ENCODE measurements at places on chromosomes 4 and X.
A peak's percentile ranks its signal among the peaks of the same experiment; 100 is the strongest.

- DNase-seq = no peak
Measured at GRCh38 chrX:53316111-53316859, 34.9 kb upstream of the IQSEC2 start.

DNA sequence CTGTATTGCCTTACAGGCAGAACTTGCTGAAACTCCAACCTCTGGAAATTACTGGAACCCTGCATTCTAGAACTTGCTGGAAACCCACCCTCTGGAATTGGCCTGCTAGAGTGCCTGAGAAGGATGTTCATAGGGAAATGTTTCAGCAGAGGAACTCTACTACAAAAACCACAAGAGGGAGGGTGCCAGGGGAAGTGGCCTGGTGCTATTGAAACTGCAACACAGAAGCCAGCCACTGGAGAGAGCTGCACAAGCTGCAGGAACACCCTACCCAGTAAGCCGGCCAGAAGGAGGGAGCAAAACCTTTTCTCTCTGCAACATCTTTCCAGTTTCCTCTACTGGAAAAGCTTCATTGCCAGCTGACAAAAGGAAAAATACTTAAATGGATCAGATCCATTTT is 2.5 kb upstream of the BRWD3 start:
- DNase-seq = no peak

DNA sequence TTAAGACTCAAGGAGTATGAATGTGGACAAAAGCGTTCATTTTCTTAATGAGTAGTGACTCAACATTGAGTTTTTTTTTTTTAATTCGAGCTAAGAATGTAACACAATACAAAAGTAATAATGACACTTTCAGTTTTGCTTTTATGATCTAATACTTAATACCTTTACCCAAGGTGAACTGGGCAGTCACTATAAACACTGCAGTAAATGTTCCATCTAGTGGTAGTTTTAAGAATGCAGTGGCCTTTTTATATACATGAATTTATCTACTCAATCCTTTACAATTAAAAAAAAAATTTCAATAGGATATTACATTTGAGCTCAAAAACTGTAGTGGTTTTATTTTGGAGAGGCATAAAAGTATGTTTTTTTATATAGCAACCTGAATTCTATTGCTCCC is 33.9 kb downstream of the PDK3 start:
- DNase-seq = no peak

GRCh38 chr4:27276307-27277073 is 415.8 kb downstream of the STIM2 start:
- DNase-seq = no peak

DNA sequence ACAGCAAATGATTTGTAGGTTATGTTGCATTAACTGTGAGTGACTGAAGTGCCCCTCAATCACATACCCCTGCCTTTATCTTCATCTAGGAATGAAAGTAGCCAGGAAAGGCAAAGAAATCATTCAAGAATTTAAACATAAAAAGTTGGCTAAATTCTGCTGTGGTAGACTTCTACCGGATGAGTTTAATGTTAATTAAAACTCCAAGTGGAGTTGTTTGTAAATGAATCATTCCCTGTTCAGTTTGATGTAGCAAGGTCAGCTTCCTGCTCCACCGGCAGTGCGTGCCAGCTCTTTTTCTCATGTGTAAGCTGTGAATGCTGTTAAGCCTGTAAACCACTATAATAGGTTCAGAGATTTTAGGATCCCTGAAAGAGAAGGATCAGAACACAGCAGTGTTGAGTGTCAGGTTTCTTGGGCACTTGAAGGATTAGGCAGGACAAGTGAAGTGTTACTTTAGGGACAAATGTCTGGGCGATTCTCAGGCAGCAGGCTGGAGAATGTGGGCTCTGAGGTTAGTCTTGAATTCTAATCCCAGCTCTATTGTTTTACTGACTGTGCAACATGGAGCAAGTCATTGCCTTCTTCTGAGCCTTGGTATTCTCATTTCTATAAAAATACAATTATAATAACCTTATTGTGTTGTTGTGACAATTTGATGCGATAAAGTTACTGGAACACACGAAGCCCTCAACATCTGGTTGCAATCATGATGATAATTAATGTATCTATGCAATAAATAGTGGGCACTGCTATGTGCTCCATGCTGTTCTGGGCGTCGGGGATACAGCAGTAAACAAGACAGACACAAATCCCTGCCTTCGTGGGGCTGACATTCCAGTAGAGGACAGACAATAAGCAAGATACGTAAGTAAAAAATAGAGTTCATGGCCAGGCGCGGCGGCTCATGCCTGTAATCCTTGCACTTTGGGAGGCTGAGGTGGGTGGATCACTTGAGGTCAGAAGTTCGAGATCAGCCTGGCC is 112.0 kb downstream of the SHROOM3 start:
- no peak for DNase-seq

DNA sequence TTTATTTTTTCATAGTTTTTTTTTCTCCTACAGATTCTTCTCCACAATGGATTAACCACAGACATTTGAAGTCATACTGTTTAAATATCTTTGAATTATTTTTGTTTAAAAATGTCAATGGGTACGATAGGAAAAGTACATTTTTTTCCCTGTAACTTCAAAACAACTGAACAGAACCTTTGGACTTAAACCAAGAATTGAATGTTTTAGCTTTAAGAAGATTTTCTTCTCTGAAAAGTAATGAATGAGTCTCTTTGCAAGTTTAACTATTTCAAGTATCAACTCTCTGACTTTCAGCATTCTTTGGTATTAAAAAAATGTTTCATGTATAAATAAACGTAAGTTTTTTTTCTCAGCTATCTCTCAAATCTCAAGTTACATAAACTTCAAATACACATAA is 364.3 kb downstream of the FBXO8 start:
- no peak for DNase-seq

DNA sequence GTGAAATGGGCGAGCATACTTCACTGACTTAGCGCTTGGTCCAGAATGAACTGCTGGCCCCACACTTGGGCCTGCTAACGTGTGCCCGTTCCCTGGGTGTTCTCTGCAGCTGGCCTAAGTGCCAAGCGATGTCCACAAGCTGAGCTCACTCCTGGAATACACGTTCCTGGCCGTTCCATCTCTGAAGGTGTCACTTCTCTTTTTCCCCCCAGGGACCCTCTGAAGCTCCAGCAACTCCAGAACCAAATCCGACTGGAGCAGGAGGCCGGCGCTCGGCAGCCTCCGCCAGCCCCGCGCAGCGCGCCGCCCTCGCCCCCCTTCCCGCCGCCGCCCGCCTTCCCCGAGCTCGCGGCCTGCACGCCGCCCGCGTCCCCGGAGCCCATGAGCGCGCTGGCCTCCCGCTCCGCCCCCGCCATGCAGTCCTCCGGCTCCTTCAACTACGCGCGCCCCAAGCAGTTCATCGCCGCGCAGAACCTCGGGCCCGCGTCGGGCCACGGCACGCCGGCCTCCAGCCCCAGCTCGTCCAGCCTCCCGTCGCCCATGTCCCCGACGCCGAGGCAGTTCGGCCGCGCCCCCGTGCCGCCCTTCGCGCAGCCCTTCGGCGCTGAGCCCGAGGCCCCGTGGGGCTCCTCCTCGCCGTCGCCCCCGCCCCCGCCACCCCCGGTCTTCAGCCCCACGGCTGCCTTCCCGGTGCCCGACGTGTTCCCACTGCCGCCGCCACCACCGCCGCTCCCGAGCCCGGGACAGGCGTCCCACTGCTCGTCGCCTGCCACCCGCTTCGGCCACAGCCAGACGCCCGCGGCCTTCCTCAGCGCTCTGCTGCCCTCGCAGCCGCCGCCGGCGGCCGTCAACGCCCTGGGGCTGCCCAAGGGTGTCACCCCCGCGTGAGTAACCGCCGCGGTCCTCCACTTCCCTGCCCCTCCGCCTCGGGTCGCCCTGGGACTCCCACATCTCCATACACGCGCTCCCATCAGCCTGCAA is 132.3 kb downstream of the CBR4 start:
- DNase-seq = no peak

GRCh38 chrX:25012793-25013631 is 2.8 kb downstream of the ARX start:
- DNase-seq = no peak

- no peak for DNase-seq
Measured at GRCh38 chrX:44621078-44621477, 78.4 kb upstream of the FUNDC1 start.

GRCh38 chr4:6925357-6925836 is 15.8 kb downstream of the TBC1D14 start:
- no peak for DNase-seq

DNA sequence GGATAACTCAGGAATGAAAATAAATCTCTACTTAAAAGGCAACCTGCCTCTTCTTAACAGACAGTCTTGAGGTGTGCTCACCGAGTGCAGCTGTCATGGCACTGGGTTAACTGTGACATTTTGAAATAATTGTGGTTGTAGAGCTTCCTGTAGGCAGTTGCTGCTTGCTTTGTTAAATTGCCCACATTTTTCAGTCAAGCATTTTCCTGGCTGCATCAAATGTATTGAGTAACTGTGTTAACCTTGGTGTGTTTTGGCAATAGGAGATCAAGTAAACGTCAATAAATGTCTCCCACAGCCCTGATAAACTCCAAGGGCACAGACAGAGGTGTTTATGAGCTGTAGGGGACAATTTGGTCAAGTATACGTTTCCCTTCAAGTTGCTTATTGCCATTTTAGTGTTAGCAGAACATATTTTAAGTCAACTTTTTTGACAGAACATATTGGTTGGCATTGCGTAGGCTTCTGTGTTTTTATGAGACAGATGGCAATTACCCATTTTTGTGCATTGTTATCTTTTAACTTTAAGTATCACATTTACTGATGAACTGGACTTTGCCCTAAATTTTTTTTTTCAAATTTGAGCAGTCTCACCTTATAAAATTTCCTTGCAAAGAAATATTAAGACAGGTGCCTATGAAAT is 527.4 kb downstream of the C4orf33 start:
- no peak for DNase-seq

- no peak for DNase-seq
Measured at GRCh38 chr4:97003715-97004114, 1139.6 kb downstream of the STPG2 start.

- DNase-seq = peak; percentile 37
Measured at GRCh38 chrX:65596270-65597034, 61.9 kb upstream of the LAS1L start.

GRCh38 chr4:14096396-14096965 is 469.0 kb upstream of the BOD1L1 start:
- DNase-seq = no peak

GRCh38 chr4:95386410-95386809 is 162.4 kb downstream of the UNC5C start:
- DNase-seq = no peak

- no peak for DNase-seq
Measured at GRCh38 chrX:49251325-49251724, 13.2 kb downstream of the FOXP3 start.

DNA sequence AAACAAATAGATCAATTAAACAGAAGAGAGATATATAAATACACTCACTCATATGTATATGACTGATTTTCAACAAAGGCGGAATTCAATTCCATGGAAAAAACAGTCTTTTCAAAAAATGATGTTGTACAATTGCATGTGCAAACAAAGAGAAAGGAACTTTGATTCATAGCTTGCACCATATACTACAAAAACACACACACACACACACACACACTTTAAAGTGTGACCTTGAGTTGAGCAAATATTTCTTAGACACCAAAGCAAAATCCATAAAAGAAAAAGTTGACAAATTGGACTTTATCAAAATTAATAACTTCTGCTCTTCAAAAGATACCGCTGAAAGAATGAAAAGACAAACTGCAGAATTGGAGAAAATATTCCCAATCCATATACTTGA is 168.8 kb downstream of the EVC2 start:
- no peak for DNase-seq

DNA sequence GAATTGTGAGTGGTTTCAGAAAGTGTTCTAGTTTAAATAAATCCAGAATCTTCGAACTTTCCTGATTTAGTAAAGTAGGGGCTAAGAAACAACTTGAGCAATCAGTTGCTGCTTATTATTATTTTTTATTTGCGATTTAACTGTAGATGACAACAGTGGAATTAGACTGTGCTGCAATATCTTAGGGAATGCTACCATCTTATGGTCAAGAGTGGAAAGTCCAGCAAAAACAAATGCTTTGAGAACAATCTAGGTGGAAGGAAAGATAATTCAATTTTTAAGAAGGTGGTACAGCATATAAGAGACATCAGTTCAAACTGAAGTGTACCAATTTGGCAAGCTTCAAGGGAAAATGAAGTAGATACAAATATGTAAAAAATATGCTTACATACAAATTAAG is 73.3 kb downstream of the CYLC1 start:
- no peak for DNase-seq

GRCh38 chr4:46450556-46450955 is 60.6 kb upstream of the GABRA2 start:
- no peak for DNase-seq

GRCh38 chr4:105225500-105225899 is 78.8 kb downstream of the TET2 start:
- DNase-seq = no peak

DNA sequence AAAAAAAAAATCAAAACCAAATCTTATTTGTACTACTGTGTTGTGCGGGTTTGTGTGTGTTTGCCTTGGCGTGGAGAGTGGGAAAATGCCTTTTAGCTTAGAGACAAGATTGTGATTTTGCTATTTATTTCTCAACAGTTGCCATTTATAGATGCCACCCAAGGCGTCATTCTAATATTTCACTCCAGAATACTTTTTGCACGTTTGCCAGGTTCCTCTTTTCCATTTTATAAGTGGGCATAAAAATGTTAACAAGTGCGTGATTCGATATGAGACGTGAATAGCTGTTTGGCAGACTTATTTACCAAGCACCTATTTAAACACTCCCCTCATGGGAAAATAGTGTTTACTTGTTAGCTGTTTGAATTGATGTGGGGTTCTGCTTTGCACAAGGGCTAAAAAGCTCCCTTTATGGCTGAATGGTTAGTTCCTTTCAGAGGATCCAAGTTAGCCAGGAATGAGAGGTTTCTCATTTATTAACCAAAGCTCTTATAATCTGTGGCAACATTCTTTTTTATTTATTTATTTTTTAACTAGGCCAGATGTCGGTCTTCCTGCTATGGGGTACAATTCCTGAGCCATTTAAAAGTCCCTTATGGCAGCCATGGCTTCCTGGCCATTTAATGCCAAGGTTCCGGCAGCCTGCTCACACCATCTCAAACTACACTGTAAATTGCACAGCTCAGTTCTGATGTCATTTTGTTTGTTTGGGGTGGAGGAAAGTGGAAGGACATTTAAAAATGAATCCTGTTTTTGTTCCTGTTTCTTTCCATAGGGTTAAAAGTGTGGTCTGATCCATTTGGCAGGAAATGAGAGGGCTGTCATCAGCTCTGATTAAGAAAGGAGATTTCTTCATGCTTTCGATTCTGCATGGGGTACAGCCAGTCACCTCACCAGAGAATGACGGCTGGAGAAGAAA is 14.6 kb downstream of the SMIM20 start:
- DNase-seq = no peak

DNA sequence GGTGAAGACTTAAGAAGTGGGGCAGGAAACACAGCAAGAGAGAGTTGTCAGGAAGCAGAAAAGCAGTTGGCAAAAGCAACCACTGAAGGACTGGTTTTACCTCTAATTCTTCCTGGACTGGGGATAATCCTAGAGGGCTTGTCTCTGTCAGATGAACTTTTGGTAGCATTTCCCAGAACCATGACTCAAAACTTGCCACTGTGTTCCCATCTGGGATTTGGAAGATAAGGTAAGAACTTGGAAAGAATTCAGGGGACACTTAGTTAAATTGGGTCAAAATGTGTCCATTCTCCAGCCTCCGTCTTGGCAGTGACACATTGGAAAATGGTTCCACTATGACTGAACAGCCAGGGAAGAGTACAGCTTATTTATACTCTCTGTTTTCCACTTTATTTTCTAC is 55.7 kb downstream of the CD38 start:
- DNase-seq = no peak
